ENCODE measurements at places on chromosomes 7 and 10.

- no peak for DNase-seq
These were observed at the start of gene NODAL for GRCh38 chr10:70441161-70441894. NODAL (minus strand) TSS chr10:70441681; CDS start chr10:70441667, 14 bp downstream.

DNA sequence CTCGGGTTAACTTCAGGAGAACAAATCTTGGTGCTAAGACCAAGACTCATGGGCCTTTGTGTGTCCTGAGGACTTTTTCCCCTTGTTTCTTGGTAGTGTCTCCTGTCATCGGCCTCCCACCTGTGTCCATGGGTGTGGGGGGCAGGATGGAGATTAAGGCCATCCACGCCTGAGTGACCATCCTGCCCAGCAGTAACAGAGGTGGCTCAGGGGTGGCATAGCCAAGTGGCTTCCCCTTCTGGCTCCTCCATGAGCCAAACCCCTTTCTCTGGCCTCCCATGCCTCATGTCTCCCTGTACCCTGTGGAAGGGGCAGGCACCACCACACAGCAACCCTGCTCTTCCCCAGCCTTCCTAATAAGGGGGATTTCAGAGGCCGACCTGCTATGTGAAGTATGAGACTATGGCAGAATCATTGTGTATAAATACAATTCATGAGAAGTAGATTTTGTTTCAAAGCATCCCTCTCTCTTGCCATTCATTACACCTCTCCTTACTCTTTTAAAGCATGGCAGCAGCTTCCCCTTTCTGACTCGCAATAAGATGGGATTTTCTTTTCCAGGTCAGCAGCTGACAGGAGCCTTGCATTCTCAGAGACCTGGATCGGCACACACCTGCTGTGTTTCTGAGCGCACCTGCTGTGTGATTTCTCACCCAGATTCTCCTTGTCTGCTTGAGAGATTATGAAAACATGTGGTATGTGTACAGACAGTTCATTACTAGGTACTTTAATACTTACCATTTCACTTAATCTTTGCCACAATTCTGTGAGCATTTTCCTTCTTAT is 102.5 kb downstream of the XPNPEP1 start:
- no peak for DNase-seq

DNA sequence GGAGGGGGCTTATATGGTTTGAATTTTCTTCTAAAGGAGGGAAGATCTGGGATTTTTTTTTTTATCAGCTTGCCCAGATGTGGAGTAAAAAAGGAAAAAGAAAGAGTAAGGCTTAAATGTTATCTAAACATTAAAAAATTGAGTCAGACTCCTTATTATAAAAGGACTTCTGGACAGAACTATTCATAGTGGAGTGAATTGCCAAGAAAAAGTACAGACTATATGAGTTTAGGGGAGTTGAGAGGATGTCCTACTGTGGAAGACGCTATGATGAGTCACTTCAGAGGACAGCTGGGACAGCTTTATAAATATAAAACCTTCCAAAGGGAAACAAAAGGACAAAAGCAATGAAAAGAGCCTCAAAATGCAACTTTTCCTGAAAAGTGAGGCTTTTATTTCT is 73.0 kb downstream of the TFPI2 start:
- no peak for DNase-seq

GRCh38 chr7:82110146-82110840 is 333.3 kb downstream of the CACNA2D1 start:
- no peak for DNase-seq

DNA sequence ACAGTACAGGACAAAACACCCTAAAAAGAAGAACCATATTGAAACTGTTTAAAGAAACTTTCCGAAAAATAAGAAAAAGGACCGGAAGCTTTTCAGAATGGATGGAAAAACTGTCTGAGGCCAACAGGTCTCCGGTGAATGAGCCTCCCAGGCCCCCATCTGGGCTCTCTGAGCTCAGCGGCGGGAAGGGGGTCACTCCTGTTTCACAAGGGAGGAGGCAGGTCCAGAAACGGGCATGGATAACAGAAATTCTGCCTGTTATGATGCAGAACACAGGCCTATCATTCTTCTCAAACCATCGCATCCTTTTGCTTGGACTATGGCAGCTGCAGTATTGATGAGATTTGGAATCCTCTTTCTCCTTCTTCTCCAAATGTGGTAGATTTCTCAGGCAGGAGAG is 58.9 kb upstream of the SHH start:
- DNase-seq: no peak

- DNase-seq: no peak
These were observed 246.6 kb downstream of the XPNPEP1 start for GRCh38 chr10:109676703-109677102.

DNA sequence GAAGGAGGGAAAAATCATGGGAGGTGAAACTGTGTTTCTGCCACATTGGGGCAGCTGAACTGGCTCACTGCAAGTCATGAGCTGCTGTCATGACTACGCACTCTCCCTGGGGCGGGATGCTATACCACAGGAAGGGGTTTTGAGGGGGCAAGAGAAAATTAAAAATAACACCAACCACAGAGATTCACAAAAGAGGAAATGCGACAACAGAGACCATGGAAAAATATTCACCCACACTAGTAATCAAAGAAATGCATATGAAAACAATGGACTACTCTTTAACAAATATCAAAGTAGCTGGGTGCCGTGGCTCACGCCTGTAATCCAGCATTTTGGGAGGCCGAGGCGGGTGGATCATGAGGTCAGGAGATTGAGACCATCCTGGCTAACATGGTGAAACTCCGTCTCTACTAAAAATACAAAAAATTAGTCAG is 65.2 kb upstream of the TM9SF3 start:
- no peak for DNase-seq

DNA sequence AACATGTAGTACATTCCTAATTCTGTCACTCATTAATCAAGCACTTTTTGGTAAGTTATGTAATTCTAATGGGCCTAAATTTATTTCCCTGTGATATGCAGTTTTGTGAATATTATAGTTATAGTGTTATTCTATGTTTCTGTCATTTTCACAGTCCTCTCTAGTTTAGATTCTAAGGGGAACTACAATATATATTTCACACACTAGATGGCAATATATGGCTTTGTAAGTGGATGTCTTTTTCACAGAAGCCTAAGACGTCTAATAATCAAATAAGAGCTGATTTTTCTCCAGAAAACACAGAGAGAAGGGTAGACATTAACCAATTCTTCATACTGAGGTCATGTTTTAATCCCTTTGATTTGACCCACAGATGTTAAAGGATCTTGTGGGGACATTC is 18.0 kb downstream of the RNLS start:
- no peak for DNase-seq

GRCh38 chr7:56083150-56083785 is 9.5 kb downstream of the PHKG1 start:
- no peak for DNase-seq

DNA sequence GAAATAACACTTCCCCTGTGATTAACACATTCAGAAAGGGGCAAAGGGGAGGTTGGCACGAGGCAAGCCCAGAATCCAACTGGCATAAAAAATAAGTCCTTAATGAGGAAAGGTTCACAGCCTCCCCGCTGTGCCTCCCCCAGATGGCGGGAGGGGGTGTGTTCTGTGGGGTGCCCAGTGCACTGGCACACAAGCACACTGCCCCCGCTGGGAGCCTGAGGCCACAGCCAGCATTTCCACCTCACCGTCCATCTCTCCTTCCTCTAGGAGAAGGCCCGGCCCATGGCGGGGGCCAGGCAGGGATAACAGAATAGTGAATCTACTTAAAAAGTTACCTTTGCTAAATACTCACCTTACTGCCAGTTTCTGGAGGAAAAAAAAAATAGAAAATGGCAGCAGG is 43.2 kb downstream of the PRKAG2 start:
- DNase-seq: no peak

DNA sequence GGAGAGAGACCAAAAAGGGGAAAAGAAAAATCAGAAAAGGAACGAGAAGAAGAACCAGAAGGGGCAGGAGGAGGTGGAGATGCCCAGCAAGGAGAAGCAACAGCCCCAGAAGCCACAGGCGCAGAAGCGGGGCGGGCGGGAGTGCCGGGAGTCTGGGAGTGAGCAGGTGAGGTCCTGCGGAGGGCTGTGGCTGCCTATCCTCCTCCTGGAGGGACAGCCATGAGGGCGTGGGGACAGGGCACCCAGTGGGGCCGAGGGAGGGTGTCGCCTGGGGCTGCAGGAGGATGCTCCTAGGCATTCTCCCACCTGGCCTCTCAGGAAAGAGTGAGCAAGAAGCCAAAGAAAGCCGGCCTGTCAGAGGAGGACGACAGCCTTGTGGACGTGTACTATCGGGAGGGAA is 11.8 kb downstream of the CALHM2 start:
- no peak for DNase-seq

GRCh38 chr10:89337484-89337883 is 9.7 kb downstream of the IFIT3 start:
- no peak for DNase-seq

DNA sequence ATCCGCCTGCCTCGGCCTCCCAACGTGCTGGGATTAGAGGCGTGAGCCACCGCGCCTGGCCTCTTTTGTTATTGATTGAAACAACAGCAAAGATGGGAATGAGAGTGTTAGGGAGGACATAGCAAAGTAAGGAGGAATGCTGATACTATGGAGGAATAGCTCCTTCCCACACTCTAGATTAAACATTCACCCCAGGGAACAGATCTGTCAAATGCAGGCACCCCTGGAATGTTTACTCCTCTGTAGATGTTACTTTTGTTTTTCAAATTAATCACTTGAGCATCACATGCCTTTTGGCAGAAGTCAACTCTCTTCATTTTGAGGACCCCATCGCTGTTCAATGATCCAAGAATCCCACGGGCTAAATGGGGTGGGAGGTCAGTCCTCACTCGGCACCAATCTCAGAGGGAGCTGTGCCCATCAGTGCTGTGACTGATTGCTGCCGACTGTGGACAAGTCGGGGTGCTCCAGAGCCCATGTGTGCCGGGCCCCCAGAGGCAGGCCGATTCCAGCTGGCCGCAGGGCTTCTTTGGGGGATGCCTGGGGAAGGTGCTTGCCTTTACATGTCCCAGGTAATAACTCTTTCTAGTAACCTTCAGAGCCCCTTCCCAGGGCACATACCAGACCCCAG is 10.2 kb upstream of the COBL start:
- no peak for DNase-seq

DNA sequence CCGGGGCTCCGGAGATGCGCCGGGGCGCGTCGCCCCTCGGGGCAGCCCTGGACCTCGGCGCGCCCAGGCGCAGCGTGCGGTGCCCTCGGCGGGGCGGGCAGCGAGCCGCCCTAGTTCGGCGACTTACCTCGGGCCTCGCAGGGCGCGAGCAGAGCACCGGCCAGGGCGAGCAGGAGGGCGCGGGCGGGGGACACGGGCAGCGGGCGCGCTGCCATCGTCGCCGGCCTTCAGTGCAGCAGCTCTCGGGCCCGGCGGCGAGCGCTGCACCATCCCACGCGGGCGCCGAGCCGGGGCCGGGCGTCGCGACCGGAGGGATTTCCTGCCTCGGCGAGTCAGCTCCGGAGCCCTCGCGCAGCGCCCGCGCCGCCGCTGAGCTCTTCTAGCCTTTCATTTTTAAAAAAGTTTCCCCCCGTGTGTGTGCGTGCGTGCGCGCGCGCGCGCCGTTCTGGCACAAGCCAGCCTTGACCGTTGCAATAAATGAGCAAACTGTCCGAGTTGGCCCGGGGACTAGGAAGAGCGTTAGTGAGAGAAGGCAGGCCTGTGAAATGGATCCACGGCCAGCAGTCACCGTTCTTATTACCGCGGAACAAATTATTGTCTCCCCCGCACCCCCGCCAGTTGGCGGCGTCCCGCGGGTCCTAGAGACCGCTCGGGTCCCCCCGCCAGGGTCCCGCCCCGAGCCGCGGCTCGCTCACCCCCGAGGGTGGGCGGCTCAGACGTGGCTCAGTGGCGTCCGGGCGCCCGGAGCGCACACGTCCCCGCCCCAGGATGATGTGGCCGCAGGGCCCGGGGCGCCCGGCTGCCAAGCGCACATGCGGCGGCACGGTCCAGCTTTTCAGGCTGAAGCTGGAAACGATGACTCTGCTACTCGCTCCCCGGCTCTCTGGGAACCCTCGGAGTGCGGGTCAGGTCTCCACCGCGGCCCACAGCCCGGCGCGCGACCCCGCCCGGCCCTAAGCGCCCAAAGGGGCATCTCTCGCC is at the start of gene ADAM12:
Gene ADAM12 (minus strand): TSS at position 547 of the 981 bp plus-strand sequence. CDS start 332 bp downstream, at position 215.
- DNase-seq: peak; percentile 2

- DNase-seq: no peak
These were observed 2.7 kb downstream of the LHPP start for GRCh38 chr10:124464028-124464965.

- no peak for DNase-seq
These were observed 318.5 kb downstream of the GPR158 start for GRCh38 chr10:25493122-25493893.

DNA sequence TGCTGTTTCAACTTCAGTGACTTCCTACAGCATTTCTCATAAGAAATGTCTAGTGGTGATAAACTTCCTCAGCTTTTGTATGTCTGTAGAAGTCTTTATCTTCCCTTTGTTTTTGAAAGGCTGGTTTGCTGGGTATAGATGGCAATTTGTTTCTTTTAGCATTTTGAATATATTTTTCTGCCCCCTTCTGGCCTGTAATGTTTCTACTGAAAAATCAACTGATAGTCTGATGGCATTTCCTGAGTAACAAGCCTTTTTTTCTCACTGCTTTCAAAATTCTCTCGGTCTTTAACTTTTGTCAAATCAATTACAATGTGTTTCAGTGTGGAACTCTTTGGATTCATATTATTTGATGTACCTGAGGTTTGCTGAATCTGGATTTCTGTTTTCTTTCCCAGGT is 487.1 kb downstream of the ATRNL1 start:
- no peak for DNase-seq

GRCh38 chr7:28102797-28103196 is 77.8 kb downstream of the JAZF1 start:
- DNase-seq: no peak

GRCh38 chr7:91043186-91043585 is 221.0 kb upstream of the FZD1 start:
- DNase-seq: no peak

DNA sequence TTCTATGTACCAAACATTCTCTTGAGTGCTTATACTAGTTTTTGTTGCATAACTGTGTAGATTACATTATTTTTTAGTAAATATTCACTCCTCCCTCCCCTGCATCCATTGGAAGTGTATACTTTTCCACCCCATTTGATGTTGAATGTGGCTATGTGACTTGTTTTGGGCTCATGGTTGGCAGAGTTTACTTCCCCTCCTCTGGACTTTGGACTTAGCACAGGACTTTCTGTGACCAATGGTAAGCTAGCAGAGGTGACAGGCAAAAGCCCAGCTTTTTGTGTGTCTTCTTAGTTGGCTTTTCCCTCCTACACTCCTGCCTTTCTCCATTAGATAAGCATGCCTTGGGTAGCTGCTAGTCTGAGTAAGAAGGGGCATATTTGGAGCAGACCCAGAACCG is 353.9 kb downstream of the HPSE2 start:
- no peak for DNase-seq

DNA sequence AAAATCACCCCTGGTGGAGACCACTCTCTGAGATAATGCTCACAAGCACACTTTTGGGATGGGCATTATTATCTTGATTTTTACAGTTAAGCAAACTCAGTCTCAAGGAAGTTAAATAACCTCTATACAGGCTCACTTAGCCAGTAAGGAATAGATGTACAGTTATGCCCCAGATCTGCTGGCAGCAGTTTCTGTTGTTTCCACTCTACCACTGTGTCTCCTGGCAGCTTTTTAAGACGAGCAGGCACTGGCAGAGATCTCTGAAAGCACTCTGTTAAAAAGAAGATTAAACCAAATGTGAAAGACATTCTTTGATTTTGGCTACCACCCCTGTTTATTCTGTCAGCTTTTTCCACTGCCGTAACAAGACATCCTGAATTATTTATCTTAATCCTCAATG is 73.2 kb downstream of the SRI start:
- no peak for DNase-seq

Measured in stimulated activated CD4-positive, alpha-beta T cell treated with anti-CD3 and anti-CD28 coated beads, TNF-alpha, amount 100 ng/mL, for 1 hour (primary cell).